ENCODE measurements at places on chromosomes 6 and 20.

DNA sequence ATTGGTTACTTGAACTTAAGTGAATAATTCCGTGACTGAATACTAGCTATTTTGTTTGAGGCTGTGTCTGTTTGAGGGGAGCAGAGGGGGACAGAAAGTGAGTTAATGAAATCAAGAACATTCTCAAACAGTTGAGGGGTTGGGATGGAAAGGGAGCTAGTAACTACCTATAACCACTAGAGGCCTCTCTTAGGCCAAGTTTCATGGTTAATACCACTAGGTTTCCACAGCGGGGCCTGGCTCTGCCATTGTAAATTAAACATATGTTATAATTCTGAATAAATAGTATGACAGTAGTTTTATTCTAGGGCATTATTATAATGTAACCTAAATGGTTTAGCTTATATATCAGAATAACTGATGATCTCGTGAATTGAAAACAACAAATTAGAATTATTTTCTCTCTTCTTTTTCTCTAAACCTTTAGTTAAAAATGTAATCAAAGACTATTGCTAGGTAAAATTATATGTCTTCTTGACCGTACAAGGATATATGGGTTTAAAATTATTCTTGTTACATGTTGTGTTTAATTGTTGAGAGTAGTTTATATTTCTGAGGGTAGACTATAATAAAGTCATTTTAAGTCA, 108.1 kb downstream of the BCKDHB start:
- DNase-seq = no peak

- no peak for DNase-seq
These were observed 77.6 kb downstream of the TBC1D7 start for GRCh38 chr6:13250703-13251102.

DNA sequence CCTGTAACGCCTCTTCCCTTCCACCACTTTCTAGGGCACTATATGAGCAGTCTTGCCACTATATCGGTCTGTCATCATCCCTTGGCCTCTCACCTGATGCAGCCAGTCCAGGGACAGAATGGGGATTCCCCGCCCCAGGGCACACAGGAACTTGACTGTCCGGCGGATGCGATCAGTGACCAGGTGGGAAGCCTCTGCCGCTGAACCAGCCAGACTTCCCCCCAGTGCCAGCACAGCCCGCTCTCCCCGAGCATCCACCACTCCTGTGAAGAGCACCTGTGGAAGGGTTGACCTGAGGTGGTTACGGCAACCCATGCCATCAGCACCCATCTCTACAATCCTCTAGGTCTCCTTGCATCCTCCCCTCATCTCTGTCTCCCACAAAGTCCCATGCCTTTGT, 12.2 kb upstream of the NRM start:
- DNase-seq = no peak

DNA sequence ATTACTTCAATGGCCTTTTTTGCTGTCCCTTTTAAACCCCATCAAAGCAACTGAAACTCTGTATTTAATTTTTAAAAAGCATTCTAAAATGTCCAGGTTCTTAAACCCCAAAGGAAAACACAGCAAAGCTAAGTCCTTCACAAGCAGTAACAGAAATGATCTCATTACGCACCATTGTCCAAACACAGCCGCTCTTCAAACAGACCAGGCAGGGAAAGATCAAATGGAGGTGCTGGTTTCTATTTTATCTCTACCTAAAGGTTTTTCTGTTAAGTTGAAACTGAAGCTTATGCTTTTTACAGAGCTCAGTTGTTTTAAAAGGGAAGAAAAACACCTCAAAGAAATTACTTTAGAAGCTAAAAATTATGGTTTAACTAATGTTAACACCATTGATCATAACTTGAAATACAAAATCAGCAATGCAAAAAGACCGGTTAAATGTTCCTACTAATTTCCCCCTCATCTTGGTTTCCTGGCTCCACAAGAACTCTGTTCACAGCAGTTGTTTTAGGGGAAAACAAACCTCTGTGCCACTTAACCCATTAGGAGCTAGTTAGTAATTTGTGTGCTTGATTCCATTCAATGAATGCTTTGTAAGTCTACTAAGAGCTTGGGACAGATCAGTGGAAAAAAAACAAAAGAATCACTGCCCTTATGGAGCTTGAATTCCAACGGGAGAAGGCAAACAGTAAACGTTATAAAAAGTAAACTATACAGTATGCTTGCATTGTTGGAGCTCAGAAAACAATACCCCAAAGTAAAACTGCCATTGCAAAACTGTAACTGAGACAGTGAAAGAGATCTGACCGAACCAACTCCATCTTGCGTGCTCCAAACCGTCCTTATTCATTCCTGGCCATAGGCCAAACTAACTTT, 87.4 kb downstream of the CD24 start:
- DNase-seq = no peak

GRCh38 chr20:45359406-45360148, 3.4 kb upstream of the SYS1 start:
- DNase-seq = no peak

GRCh38 chr20:41833739-41834138, 215.6 kb upstream of the CHD6 start:
- DNase-seq = no peak

DNA sequence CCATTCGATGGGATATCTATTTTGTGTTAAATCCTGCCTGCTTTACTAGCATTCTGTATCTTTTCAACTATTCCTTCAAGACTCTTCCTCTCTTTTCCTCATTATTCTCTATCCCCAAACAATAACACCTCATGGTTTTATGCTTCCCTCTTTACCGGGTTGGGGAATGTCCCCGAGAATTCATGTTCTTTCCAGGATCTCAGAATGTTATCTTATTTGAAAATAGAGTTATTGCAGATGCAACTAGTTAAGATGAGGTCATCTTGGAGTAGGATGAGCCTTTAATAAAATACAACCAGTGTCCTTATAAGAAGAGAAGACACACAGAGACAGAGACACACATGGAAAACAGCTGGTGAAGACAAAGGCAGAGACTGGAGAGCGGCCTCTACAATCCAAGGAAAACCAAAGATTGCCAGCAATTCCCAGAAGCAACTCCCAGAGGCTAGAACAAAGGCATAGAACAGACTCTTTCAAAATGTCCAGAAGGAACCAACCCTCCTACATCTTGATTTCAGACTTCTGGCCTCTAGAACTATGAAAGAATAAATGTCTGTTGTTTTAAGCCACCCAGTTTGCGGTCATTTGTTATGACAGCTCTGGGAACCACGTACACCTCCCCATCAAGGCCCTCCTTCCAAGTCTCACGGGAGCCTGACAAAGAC, 126.8 kb upstream of the TNFAIP3 start:
- no peak for DNase-seq

- no peak for DNase-seq
These were observed 929.9 kb upstream of the EPHA7 start for GRCh38 chr6:94349227-94349626.

GRCh38 chr6:89180112-89180511, 34.3 kb downstream of the PM20D2 start:
- DNase-seq = no peak

DNA sequence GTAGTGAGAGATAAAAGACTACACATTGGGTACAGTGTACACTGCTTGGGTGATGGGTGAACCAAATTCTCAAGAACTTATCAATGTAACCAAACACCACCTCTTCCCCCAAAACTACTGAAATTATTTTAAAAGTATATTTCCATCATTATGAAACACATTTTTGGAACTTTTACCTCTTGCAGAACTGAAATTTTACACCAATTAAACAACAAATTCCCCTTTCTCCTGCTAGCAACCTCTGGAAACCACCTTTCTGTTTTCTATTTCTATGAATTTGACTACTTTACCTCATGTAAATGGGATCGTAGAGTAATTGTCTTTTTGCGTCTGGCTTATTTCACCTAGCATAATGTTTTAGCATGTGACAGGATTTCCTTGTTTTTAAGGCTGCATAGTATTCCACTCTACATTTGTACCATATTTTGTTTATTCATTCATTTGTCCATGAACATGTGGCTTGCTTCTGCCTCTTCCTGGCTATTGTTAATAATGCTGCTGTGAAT, 149.9 kb upstream of the PHACTR1 start:
- no peak for DNase-seq

DNA sequence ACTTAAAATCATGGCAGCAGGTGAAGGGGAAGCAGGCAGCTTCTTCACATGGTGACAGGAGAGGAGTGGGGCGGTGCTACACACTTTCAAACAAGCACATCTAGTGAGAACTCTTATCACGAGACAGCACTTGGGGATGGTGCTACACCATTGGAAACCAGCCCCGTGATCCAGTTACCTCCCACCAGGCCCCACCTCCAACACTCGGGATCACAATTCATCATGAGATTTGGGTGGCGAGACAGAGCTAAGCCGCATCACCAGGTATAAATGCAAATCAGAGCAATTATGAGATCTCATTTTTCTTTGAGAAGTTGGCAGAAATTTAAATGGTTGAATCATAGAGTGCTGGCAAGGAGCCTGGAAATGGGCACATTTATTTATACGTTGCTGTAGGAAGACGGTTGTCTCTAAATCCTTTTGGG, 31.4 kb downstream of the IGF2R start:
- DNase-seq = no peak

GRCh38 chr20:3612795-3613572, 50.2 kb downstream of the GFRA4 start:
- DNase-seq = no peak

- DNase-seq = no peak
These were observed 43.2 kb downstream of the ELMO2 start for GRCh38 chr20:46362921-46363867.

DNA sequence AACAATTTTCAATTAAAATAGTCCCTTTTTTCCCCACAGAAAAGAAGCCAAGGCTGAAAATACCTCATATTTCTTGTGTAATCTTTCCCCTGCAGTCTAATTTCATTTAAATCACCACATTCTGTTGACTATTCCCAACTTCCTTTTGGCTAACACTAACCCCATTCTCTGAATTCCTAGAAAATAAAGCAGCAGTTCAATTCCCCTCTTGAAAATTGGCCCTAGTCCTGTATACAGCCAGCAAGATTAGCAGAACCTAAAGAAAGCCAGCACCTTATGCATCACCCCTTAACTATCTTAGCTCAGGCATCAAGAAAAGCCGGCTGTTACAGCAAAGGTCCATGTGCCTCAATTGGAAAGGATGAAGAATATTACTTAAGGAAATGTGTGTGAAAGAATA, 69.7 kb downstream of the MDN1 start:
- DNase-seq = no peak

DNA sequence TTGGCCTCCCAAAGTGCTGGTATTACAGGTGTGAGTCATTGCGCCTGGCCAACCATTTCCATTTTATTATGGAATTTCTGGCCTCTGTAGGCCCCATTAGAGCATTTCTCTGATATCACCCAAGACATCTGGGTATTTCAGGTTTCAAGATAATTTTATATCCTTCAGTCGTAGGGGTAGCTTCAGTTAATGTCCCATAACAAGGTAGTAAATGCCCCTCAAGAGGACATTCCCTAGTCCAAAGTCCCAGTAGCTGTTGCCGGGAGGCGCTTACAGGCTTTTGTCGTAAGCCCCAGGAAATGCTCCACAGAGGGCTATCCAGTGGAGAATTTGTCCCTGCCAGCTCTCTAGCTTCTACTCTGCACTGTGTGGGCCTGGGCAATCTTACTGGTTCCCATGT, 24.4 kb downstream of the EFCAB8 start:
- no peak for DNase-seq
